Glutamatergic neuron (in vitro differentiated cells): ENCODE measurements at places on chromosomes 13 and 19.
A peak's percentile ranks its signal among the peaks of the same experiment; 100 is the strongest.

- no peak for DNase-seq
These were observed 6.0 kb downstream of the ZNF865 start for GRCh38 chr19:55611300-55611982.

GRCh38 chr13:108302279-108302678, 32.8 kb downstream of the TNFSF13B start:
- DNase-seq, result no peak

DNA sequence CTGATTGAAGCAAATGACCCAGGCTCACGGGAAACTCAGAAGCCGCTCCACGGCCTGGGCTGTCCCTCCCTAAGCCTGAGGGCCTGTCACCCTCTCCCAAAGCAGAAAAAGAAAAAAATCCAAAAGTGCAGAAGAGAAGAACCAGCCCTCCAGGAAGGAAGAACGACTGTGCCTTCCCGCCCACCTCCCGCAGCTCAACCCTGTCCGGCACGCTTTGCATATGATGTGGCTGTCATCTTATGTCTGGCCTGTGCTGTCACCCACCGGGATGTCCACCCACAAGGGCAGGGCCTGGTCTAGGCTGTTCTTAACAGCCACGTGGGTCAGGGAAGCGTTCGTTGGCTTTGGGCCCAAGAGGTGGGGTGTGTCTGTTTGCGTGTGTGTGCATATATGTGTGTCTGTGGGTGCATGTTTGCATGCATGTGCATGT, 13.7 kb downstream of the ZBTB7A start:
- no peak for DNase-seq

GRCh38 chr19:902093-902370, 8.7 kb downstream of the RNU6-9 start:
- no peak for DNase-seq

DNA sequence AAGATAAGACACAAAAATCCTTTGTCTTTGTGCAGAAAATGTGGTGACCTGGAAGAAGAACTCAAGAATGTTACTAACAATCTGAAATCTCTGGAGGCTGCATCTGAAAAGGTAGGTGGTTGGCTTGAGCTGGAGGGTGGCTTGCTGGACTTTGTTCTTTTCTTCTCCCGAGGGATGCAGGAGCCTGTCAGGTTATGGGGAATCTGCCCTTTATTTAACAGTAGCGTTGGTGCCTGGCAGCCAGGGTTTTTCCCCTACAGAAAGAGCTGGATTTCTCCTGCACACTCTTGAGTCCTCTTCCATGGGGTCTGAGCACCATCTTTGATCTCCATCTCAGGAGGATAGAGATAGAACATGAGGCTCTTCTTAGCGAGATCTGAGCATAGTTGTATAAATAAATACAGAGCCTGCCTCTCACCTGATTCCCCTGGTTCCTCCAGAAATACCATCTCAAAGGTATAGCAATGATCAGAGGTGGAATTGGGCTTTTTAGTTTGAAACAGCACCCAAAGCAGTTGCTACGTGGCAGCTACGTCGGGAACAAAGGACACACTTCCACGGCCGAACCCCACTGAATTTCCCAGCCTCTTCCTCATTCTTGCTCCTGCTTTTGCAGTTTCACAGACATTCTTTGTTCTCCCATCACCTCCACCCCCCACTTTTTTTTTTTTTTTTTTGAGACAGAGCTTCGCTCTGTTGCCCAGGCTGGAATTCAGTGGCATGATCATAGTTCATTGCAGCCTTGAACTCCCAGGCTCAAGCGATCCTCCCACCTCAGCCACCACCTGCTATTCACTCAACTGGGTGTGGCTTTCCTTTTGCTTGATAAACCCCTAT, 12.9 kb downstream of the TPM4 start:
- no peak for DNase-seq

- no peak for DNase-seq
These were observed 26.4 kb downstream of the C13orf46 start for GRCh38 chr13:113947311-113948033.

DNA sequence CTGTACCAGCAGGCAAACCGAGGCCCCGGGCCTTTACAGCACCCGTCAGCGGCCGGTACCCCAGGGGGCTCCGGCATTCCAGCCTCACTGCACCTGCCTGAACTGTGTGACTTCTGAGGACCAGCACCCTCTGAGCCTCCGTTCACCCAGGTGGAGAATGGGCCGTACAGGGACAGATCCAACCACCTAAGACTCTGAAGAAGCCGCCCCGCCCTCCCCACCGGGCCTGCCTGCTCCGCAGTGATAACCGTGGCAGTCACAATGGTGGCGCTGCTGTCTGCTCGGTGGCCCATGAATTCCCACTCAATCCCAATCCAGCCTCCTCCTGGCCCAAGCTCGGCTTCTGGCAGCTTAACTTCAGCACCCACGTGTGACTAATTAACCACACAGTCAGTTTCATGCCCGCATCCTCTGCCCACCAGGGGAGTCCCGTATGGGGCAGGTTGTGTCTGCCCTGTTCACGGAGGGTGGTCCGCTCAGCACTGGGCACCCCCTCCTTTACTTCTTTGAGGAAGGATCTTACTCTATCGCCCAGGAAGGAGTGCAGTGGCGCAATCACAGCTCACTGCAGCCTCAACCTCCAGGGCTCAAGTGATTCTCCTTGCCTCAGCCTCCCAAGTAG, 3.4 kb downstream of the TCF3 start:
- DNase-seq, result no peak

GRCh38 chr19:3284759-3285646, 60.5 kb downstream of the CELF5 start:
- peak; percentile 86 for DNase-seq

- no peak for DNase-seq
These were observed 61.2 kb downstream of the RFC3 start for GRCh38 chr13:33879118-33879517.

DNA sequence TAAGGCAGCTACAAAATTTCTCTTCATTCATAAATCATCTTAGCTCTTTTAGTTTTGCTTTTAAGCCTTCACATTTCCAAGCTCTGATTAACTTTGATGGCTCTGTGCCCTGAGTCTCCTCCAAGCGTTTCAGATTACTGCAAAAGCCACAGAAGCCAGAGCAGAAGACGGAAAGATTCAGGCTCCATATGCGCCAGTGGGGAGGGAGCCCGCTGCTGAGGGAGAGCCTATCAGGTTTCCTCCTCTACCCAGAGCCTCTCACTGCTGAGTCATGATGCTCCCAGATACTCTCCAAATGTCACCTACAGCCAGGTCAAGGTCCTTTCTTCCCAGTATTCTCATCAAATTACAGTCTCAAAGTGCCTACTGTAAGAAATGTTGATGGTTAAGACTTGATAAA, 193.6 kb downstream of the RAP2A start:
- DNase-seq, result peak; percentile 54

DNA sequence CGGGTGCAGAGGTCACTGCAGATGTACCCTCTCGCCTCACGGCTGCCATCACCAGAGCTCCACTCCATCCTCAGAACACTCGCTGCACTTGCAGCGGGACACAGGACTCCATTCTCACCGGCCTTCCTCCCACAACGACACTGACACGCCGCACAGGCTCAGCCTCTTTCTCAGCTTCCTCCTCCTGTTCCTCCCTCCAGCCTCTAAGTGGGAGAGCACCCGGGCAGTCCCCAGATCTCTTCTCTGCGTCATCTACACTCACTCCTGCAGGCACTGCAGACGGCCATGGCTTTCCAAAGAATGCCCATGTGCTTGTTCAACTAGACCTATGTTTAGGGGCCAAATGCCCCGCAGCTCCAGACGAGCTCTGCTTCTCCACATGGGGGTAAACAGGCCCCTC, 14.3 kb upstream of the FKRP start:
- DNase-seq, result no peak

- no peak for DNase-seq
These were observed 4.8 kb upstream of the DPRX start for GRCh38 chr19:53626976-53627375.

- DNase-seq, result peak; percentile 77
These were observed 33.2 kb downstream of the RASA3 start for GRCh38 chr13:114099191-114099590.

DNA sequence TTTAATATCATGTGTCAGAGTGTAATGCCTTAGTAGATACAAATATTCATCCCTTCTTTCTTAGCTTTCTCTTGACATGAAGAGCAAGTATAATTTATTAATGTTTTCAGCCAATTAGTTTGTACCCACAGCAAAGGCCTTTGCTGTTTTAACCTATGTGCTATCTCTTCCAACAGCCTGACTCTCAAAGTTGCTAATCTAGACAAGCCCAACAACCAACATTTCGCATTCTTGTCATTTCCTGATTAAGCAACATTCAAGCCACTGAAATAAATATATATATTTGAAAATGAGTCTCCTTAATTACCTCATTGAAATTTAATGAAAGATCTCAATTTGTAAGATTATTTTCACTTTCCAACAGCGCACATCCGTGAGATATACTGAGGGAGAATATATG, 18.5 kb downstream of the EPSTI1 start:
- no peak for DNase-seq

DNA sequence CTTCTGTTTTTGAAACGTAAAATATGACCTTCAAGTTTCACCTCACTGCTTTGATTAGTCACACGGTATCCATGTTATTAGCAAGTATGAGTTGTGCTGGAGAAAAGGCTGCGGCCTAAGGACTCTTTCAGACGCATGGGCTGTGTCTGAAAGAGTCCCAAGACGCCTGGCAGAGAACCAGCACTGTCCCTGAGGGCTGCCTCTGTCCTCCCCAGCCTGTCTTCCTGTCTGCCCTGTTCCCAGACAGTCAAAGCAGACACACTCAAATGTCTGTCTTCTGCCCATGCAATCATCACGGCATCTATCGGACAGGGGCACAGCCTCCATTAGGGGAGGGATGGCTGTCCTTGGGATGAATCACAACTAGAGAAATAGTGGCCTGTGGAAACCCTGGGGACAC, 65.5 kb downstream of the DPY19L3 start:
- peak; percentile 24 for DNase-seq

- DNase-seq, result no peak
These were observed 464.1 kb downstream of the KLF5 start for GRCh38 chr13:73522937-73523336.

DNA sequence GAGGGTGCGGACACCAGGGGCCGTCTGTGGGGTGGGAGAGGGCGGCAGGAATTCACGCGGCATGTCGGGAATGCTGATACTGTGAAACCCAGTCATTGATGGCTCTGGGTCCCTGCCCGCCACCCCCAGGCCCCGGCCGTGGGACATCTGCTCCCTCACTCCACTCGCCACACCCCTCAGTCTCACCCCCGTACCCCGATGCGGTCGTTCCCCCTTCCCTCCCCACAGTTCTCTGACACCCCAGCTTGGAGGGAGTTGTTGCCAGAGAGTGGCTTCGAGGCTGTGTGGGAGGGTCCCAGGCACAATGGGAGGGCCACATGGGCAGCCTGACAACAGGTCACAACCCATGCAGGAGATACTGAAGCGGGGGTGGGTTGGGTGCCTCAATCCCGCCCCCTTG, 1.8 kb downstream of the MAG start:
- no peak for DNase-seq

- no peak for DNase-seq
These were observed at the start of gene RNF225 for GRCh38 chr19:58395220-58395978. Gene RNF225 (plus strand): TSS chr19:58395656. CDS start chr19:58396090, 434 bp downstream.

GRCh38 chr19:13042443-13043130, 47.3 kb downstream of the NFIX start:
- DNase-seq, result no peak

GRCh38 chr13:108588516-108588915, 40.9 kb upstream of the MYO16 start:
- no peak for DNase-seq

- DNase-seq, result no peak
These were observed 888.6 kb downstream of the DIAPH3 start for GRCh38 chr13:59274958-59275727.

GRCh38 chr19:17418710-17419109, 1.1 kb upstream of the MVB12A start:
- DNase-seq, result no peak

GRCh38 chr13:111370570-111371535, 50.4 kb downstream of the TEX29 start:
- no peak for DNase-seq

DNA sequence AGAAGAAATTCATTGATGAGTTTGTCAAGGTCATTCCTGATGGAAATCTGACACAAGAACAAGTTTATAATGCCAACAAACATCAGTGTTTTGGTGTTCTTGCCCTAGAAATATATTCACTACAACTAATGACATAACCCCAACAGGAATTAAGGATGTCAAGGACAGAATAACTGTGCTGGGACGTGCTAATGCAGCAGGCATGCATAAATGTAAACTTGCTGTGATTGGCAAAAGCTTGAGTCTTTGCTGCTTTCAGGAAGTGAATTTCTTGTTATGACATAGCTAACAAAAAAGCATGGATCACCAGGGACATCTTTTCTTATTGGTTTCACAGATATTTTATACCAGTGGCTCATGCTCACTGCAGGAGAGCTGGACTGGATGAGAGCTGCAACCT, 144.6 kb downstream of the KCTD12 start:
- DNase-seq, result no peak

- no peak for DNase-seq
These were observed 251.6 kb downstream of the KLF5 start for GRCh38 chr13:73310366-73310765.

- no peak for DNase-seq
These were observed 4.7 kb upstream of the SLC17A7 start for GRCh38 chr19:49445997-49446396.

- DNase-seq, result no peak
These were observed 34.6 kb downstream of the SLC15A1 start for GRCh38 chr13:98717891-98718290.

GRCh38 chr13:20230913-20231838, 943 bp downstream of the GJB6 start:
- DNase-seq, result no peak

DNA sequence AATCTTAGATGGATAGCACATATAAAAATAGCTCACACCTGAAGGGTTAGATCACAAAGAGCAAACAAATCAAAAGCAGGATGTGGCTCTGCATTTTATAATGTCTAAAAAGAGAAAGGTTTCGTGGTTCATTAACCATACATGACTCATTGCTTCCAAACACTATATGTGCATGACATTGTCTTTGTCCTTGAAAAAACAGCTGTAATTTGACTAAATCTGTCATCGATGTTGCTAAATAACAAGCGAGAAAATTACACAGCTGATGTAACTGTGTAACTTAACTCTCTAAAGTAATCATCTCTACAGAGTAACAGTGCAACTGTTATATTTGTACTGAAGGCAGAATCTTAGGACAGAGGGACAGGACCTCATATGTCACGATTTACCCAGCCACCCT, 383.1 kb upstream of the GPC6 start:
- no peak for DNase-seq

DNA sequence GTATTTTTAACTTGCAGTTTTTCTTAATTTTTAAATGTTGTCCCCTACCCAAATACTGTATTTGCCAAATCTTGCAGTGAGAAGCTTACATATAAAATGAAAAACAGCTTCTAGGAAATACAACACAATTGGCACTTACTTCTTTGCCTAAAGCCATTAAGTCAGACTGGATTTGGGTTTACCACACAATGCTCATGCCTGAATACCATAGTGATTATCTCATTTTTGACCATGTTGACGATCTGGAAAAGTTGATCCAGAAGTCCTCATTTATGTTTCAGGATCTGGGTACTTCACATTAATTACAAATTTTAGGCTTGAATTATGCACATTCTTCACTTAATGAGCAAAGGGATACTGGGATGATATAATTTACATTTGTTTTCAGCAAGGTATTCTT, 2.4 kb downstream of the RNF6 start:
- DNase-seq, result no peak

- no peak for DNase-seq
These were observed 33.7 kb upstream of the ZSCAN5A start for GRCh38 chr19:56348289-56348877.
